ENCODE measurements at places on chromosomes 4 and X.

DNA sequence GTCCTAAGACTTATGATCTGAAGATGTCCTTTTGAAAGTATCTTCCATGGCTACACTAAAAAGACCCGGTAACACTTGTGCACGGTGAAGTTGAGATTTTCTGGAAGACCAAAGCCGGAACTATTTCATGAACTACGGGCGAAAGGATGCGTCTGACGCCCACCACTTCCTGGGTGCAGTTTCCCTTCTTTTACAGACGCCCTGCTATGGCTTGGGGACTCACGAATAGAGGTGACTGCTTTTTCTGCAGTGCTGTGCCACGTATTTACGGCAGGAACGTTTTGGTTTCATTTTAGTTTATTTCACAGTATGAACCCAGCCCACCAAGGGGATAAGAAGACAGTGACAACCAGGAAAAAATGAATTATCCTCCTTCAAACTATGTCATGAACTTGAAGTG, 180.4 kb downstream of the AFAP1 start:
- DNase-seq: peak; percentile 68

DNA sequence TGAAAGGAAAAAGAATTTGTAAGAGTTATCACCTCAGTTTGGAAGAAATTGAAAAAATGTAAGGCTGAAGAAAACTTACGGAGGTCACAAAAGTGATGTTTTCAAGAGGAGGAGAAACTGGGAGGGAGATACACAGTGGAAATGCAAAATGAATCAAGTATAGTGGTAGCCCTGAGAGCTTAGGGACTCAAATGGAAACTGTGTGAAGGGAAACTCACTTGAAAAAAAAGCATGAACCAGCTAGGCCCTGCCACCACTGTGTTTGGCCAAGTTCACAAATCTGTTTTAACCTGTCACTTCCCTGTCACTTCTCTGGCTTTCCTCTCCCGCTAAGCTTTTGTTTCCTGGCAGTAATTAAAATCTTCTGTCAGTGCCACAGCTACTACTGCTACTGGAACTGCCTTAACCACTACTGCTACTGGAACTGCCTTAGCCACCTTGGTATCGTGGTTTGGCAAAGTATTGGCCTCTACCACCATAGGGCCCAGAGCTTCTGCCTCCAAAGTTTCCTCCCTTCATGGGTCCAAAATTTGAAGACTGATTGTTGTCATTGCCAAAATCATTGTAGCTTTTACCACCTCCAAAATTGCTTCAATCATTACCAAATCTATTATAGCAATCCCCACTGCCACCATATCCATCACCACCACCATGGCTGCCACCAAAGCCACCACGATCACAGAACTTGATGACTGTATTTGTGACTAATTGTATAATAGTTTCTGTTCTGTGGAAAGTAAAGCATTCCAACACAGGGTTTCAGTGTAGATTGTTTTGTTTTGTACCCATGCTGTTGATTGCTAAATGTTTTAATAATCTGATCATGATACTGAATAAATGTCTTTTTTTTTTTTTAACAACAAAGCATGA, 41.5 kb downstream of the SMARCA5 start:
- peak; percentile 22 for DNase-seq

DNA sequence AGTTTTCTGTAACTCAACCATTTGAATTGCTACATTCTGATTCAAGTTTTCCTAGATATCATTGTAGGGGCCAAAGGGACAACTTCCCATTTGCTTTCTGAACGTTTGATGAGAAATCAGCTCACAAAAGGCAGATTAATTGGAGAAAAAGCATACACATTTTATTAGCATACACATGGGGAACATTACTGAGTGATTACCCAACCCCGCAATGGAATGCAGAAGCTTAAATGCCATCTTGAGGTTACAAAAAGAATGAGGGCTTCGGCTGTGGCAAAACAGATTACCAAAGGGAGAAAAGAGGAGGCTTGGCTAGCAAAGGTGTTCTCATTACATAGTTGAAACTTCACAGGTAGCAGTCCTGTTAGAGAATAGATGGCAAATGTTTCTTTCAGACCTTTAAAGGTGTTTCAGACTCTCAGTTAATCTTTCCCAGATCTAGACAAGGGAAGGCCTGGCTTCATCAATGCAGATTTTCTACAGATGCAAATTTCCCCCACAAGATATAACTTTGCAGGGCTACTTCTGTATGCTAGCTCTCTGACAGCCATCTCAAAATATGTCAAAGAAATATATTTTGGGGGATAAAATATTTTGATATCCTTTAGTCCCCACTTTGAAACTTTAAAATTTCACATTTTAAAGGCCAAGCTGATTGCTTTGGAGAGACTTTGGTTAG, 26.5 kb upstream of the HERC6 start:
- no peak for DNase-seq

GRCh38 chr4:113050371-113050755, 910 bp downstream of the ANK2 start:
- no peak for DNase-seq

DNA sequence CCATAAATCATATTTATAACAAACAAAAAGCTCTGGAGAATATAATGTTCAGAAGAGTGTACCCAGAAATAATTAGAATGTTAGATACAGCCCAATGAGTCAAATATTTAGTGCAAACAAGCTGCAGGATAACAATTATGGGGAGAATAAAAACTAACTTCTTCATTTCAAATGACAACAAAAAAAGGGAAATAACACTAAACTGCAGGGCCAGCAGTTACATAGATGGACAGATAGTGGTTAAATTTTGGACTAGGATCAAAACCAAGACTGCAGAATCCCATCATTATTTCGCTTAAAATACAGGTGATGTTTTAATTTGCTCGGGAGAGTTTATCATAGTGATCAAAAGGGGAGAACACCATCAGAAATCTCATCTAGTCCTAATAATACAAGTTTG, 617 bp upstream of the GPR34 start:
- DNase-seq: no peak

Data from stimulated activated CD4-positive, alpha-beta T cell treated with anti-CD3 and anti-CD28 coated beads, Interleukin-2, amount 100 ng/mL, for 24 hours (primary cell).